ENCODE measurements at places on chromosomes 7 and 10.

DNA sequence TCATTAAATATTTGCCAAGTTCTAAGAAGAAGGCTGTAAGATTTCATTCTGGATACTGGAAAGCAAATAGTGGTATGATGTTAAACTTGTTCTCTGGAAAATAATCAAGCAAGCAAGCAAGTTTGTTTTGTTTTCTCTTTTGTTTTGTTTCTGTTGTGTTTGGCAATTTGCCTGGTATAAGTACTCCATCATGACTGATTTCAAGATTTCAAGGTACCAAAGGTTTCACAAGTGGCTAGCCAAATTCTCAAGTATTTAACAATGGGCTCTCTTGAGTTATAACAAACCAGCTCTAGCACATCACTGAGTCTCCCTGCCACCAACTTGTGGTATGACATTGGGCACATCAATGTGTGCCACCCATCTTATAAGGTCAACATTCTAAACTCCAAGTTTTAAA lies 151.7 kb upstream of the IGFBP3 start:
- no peak for DNase-seq

- no peak for DNase-seq
Observed at GRCh38 chr7:11612737-11613136, 219.3 kb downstream of the THSD7A start.

GRCh38 chr7:15554081-15554480 lies 7.7 kb downstream of the AGMO start:
- DNase-seq, result no peak

DNA sequence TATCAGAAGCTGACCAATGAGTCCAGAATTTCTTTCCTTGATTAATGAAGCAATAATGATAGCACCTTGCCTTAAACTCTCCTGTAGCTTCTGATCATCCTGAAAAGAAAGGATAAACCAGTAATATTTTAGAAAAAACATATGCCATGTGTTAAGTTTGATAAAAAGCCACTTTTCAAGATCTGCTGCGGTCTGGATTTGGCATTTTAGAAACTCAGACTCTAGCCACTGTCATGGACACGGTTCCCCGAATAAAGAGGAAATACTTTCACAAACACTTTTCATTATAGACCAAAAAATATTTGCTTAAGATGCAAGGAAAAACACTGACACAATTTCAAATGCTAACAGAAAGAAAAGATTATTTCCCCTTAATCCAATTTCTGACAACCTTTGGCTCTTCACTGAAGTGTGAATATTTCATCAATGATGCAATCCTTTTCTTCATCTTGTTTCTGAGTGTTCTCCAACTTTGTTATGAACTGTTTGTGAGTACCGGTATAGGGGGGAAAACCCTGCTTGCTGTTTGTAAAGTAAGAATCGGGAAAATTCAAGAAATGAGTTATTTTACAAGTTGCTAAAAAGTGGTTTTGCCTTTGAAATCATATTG lies 329.5 kb downstream of the CRPPA start:
- DNase-seq, result no peak

DNA sequence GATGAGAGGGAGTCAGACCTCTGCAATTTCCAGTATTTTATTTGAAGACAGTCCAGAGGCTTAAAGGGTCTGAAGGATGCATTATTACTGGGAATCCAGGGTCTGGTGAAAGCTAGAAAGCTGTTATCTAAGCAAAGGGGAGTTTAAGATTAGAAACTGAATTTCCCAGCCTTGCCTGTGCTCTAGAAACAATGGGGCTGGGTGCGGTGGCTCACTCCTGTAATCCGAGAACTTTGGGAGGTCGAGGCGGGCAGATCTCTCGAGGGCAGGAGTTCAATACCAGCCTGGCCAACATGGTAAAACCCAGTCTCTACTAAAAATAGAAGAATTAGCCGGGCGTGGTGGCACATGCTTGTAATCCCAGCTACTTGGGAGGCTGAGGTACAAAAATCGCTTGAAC lies 71.5 kb upstream of the ANLN start:
- DNase-seq, result no peak

- DNase-seq, result no peak
Observed at GRCh38 chr10:6337382-6337781, 134.7 kb downstream of the PFKFB3 start.
